Head of caudate nucleus (tissue), 42 donors: ENCODE measurements at places on chromosomes 12 and 14.

GRCh38 chr12:93571925-93572711 is at the start of gene SOCS2:
Gene SOCS2, plus strand, starts transcription at chr12:93572675. Its CDS starts 223 bp downstream, at chr12:93572898.
- DNase-seq: peak; percentile 34

DNA sequence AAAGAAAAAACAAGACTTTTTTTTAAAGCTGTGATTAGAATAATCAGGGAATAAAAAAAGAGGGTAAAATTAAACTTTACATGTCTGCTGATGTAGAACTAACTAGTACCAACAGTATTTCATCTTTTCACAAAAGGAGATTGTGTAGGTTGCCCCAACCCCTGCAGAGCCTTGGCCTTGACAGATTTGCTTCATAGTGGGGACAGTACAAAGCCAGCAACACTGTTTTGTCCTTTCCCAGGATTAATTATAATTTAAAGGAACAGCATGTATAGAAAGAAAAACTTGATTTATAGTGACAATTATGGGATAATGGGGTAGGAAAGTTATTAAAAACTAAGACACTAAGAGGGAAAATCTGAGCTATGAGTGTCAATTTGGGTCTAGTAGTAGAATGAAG is 604.0 kb downstream of the GALC start:
- DNase-seq: no peak

GRCh38 chr12:3791256-3791874 is 38.5 kb upstream of the CRACR2A start:
- DNase-seq: no peak

DNA sequence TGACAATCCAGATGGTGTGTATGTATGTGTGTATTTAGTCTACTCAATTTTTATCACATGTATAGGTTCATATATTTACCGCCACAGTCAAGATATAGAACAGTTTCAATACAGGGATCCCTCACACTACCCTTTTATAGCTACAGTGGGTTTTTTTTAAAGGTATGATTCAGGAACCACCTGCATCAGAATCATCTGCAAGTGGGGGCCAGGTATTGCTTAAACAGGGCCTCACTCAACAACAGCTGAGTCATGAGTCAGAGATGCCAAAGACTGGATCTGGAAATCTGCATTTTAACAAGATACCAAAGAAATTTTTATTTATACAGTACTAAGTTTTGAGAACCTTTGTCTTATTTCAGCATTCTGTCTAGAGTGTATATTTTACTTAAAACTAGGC is 117.6 kb downstream of the SLC35F4 start:
- peak; percentile 26 for DNase-seq

DNA sequence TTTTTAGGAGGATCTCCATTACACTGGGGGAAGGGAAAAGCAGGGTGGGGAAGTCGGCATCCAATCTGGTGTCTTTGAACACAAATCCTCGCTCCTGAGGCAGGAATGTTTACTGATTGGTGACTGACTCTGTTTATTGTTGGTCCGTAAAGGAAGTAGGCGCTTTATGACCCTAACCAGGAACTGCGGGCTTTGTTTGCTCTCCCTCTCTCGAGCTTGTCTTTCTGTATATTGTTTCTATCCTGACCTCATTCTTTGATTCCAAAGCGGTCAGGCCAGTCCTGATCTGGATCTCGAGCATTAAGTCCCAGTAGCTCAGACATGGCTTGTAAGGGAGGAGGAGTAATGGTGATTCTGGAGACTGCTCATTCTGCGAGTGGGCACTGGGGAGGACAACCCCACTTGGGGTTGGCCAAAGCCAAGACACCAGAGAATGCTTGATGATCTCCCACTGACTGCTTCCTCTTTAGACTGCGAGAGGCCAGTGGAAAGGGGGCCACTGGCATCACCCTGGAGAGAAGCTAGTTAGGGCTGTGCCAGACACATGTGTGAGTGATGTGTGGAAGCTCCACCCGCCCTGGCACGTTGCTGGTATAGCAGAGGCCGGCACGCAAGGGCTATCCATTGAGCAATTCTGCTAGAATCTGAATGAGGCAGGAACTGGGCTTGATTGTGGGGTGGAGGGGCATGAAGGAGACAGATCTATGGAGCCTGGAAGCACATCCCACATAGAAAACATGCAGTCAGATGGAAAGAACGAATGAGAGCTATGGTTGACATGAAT is 194.6 kb downstream of the PAX9 start:
- no peak for DNase-seq
